Stimulated activated naive B cell treated with anti-CD40 and anti-IgM and Interleukin-4, amounts not matched to agents 10 μg/mL and 1 μg/mL and 100 μg/mL, for 72 hours (primary cell): ENCODE measurements at places on chromosomes 11 and 22.
A peak's percentile ranks its signal among the peaks of the same experiment; 100 is the strongest.

- DNase-seq = no peak
- H3K27me3 ChIP-seq = no peaks in the 10 kb centered on the region
- H3K36me3 ChIP-seq = no peaks in the 10 kb centered on the region
- no peak overlapping the region for H3K4me3 ChIP-seq
Observed at GRCh38 chr11:91308069-91308468, 916.5 kb upstream of the FAT3 start.

DNA sequence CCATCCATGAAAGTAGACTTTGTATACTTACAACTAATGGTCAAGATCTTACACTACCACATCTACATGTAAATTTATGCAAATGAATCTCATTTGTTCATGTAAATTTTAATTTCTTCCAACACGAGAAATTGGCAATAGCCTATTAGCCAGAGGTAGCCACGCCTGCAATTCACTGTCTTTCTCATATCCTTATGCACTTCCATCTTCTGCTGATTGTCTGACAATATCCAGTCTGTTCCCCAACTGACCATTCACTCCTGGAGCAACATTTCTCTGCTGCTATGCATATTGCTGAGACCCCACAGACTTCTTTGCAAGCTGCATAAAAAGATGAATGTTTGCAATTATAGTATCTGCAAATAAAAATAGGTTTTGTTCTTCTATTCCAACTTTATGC is 2.5 kb downstream of the NNMT start:
- no peak overlapping the region for H3K27ac ChIP-seq
- no peaks in the 10 kb centered on the region for H3K36me3 ChIP-seq
- no peak overlapping the region for H3K4me3 ChIP-seq
- no peaks in the 10 kb centered on the region for H3K4me1 ChIP-seq

DNA sequence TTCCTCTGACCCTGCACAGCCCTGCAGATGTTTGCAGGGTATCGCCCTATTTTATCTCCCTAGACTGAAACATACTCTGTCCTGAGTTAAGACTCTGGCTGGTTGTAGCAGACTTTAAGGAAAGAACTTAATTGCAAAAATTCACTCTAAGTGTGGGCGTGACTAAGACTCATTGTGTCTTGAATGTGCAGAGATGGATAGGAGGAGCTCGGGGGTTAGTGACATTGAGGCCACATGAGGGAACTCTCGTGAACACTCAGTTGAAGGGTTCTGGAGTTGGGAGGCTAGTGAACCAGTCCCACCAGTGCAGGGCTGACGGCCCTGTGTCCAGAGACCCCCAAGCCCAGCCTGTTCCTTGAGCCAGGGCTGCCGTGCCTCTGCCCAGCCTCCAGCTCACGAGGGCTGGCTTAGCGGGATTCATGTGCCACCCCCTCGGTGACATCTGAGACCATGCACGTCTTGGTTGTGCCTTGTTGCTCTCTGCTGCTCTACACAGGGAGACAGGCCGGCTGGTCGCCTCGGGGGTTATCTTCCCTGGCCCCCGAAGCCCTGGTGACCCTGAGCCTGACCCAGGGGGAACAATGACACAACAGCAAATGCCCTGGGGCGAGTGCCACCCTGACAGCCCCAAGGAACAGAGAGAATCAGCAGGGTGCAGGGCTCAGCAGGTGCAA is 11.4 kb upstream of the TBX1 start:
- H3K27me3 ChIP-seq = peaks cover 58% of the 10 kb centered on the region
- no peak for DNase-seq
- H3K4me1 ChIP-seq = no peaks in the 10 kb centered on the region

- peaks cover 9% of the 10 kb centered on the region for H3K4me1 ChIP-seq
- no peaks in the 10 kb centered on the region for H3K27me3 ChIP-seq
- no peak overlapping the region for H3K4me3 ChIP-seq
- H3K36me3 ChIP-seq = peaks cover 8% of the 10 kb centered on the region
- no peak for DNase-seq
Observed at GRCh38 chr11:114252767-114253166, 43.4 kb upstream of the NNMT start.

- DNase-seq = no peak
- peaks cover 5% of the 10 kb centered on the region for H3K27me3 ChIP-seq
- H3K4me1 ChIP-seq = peaks cover 6% of the 10 kb centered on the region
- H3K4me3 ChIP-seq = no peak overlapping the region
- H3K36me3 ChIP-seq = peaks cover 9% of the 10 kb centered on the region
Observed at GRCh38 chr11:63970902-63971301, 3.5 kb upstream of the COX8A start.

DNA sequence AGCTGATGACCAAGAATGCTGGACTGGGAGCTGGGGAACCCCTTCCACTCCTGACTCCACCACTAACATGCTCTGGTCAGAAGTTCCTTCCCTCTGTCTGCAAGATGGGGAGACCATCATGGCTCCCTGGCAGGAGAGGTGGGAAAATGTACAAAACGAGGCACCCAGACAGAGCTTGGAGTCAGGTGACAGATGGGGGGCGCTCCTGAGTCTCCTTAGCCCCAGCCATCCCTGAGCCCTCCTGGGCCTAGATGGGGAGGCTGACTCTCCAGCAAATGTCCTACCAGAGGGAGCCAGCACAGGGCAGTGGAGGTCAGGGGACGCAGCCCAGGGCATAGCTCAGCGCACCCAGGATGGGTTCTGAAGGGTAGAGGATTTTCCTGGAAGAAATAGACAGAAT is 20.0 kb downstream of the KCNJ4 start:
- H3K36me3 ChIP-seq = no peaks in the 10 kb centered on the region
- H3K27ac ChIP-seq = no peak overlapping the region
- peaks cover 16% of the 10 kb centered on the region for H3K27me3 ChIP-seq
- H3K4me3 ChIP-seq = no peak overlapping the region

GRCh38 chr11:61189933-61190332 is 13.4 kb upstream of the PGA3 start:
- no peaks in the 10 kb centered on the region for H3K4me1 ChIP-seq
- H3K4me3 ChIP-seq = no peak overlapping the region
- H3K27me3 ChIP-seq = peaks cover 9% of the 10 kb centered on the region
- H3K36me3 ChIP-seq = no peaks in the 10 kb centered on the region
- no peak overlapping the region for H3K27ac ChIP-seq

DNA sequence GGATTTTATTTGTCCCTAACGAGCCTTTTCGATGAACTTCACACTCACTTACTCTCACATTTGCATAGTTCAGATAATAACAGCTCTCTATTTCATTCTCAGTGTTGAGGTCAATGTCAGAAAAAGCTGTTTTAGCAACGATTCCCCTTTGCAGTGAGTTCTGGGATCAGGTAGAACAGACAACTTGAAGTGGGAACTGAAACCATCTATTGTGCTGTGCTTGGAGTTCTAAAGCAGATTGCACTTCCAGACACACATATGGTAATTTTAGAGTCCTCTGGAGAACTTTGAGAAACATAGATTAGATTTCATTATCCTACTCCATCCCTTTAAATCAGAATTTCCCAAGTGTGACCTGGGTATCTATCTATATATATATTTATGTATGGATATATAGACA is 124.6 kb upstream of the BLID start:
- H3K36me3 ChIP-seq = no peaks in the 10 kb centered on the region
- H3K4me3 ChIP-seq = no peak overlapping the region
- no peaks in the 10 kb centered on the region for H3K27me3 ChIP-seq
- no peaks in the 10 kb centered on the region for H3K4me1 ChIP-seq

GRCh38 chr22:33451866-33452469 is 393.8 kb upstream of the SYN3 start:
- H3K36me3 ChIP-seq = peaks cover 16% of the 10 kb centered on the region
- peaks cover 4% of the 10 kb centered on the region for H3K27me3 ChIP-seq
- peaks cover 11% of the 10 kb centered on the region for H3K4me1 ChIP-seq
- no peak overlapping the region for H3K4me3 ChIP-seq

GRCh38 chr22:29707010-29707409 is 12.8 kb upstream of the CABP7 start:
- peaks cover 5% of the 10 kb centered on the region for H3K36me3 ChIP-seq
- peaks cover 18% of the 10 kb centered on the region for H3K4me1 ChIP-seq
- H3K27ac ChIP-seq = no peak overlapping the region
- no peak for DNase-seq
- peaks cover 2% of the 10 kb centered on the region for H3K27me3 ChIP-seq
- H3K4me3 ChIP-seq = no peak overlapping the region

- no peak for DNase-seq
- H3K36me3 ChIP-seq = peaks cover 3% of the 10 kb centered on the region
- peak overlapping the region; percentile 26 for H3K4me3 ChIP-seq
- peaks cover 38% of the 10 kb centered on the region for H3K27me3 ChIP-seq
- peak overlapping the region; percentile 42 for H3K27ac ChIP-seq
Observed at GRCh38 chr22:39601180-39601535, 30.6 kb downstream of the CACNA1I start.

DNA sequence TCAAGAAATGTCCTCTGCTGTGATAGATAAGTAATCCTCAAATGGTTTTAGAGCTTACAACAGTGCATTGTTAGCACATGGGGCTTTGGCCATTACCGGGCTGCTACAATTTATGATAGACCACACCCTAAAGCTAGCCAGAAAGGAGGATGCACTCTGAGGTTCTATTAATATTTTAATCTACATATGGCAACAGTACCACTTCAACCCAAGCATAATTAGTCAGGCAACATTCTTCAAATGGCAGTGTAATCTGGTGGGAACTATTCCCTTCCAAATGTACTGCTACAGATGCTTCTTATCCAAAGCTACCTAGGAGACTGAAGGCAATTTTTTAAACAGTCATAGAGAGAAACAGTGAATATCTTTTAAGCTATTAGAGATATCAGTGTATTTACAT is 697.6 kb downstream of the KCNA4 start:
- no peaks in the 10 kb centered on the region for H3K27me3 ChIP-seq
- H3K27ac ChIP-seq = no peak overlapping the region
- no peaks in the 10 kb centered on the region for H3K4me1 ChIP-seq
- no peak overlapping the region for H3K4me3 ChIP-seq
- DNase-seq = no peak
- H3K36me3 ChIP-seq = no peaks in the 10 kb centered on the region
